Glomerular endothelial cell (primary cell): ENCODE measurements at places on chromosomes 11 and 22. TPM values are rescaled to one million over a fixed set of nuclear protein-coding genes. Genes with fewer than 3 reads are reported as not detected.

Gene LRRC32
- 121 and 177 TPM in 2 replicates for total RNA-seq

Gene TTLL12
- total RNA-seq = 35.8 and 55.0 TPM in 2 replicates

Gene TBX10
- not detected in 2 replicates for total RNA-seq

Gene NOX4
- total RNA-seq = 37.7 and 65.5 TPM in 2 replicates

Gene TCN1
- not detected in 2 replicates for total RNA-seq

Gene MUC6
- not detected in 2 replicates for total RNA-seq

Gene FXYD2
- total RNA-seq = 3.4 and 89.7 TPM in 2 replicates

Gene SULT4A1
- 0.19 and 1.5 TPM in 2 replicates for total RNA-seq

Gene RFPL1
- total RNA-seq = not detected in 2 replicates

Gene SHANK2
- total RNA-seq = 4.7 and 5.3 TPM in 2 replicates

Gene MRGPRX3
- not detected in 2 replicates for total RNA-seq

Gene DRICH1
- not detected in 2 replicates for total RNA-seq

Gene DGCR6
- total RNA-seq = 10.2 and 11.2 TPM in 2 replicates

Gene MRGPRX1
- total RNA-seq = not detected in 2 replicates

Gene HBE1
- not detected in 2 replicates for total RNA-seq

Gene PRR14L
- 17.4 and 37.2 TPM in 2 replicates for total RNA-seq

Gene UPK3A
- not detected in 2 replicates for total RNA-seq

Gene CADM1
- total RNA-seq = 9.7 and 10.7 TPM in 2 replicates

Gene GGT1
- total RNA-seq = 8.2 and 18.7 TPM in 2 replicates

Gene SPDYC
- not detected in 2 replicates for total RNA-seq

Gene POTEH
- not detected in 2 replicates for total RNA-seq

Gene PRR33
- not detected in 2 replicates for total RNA-seq

Gene LMO2
- 47.8 and 67.6 TPM in 2 replicates for total RNA-seq

Gene KDM4E
- not detected in 2 replicates for total RNA-seq

Gene BEST1
- total RNA-seq = not detected in 2 replicates

Gene TNKS1BP1
- 107 and 154 TPM in 2 replicates for total RNA-seq

Gene ANGPTL5
- total RNA-seq = not detected in 2 replicates

Gene CAPN5
- total RNA-seq = 7.1 and 8.8 TPM in 2 replicates

Gene GRAP2
- total RNA-seq = not detected in 2 replicates

Gene TEAD1
- total RNA-seq = 34.1 and 55.5 TPM in 2 replicates

Gene TRIM51
- total RNA-seq = not detected in 2 replicates
